CD4-positive, alpha-beta T cell (primary cell): ENCODE measurements at places on chromosomes 7 and 10.

DNA sequence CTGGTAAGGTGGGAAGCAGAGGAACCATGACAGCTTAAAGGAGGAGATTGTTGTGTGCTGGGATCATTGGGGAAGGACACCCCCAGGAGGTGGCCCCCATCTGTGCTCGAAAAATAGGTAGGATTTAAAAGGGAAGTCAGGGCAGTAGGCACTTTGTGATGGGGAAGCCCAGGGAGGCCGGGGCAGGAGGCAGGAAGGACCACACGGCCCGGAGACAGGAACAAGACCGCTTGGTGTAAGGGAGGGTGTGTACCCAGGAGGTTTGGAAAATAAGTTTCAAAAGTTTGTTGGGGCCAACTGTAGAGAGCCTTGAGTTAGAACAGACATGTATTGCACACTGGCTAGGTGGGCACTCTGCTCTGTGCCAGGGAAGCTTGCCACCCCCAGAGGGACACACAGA, 20.7 kb downstream of the ZNF467 start:
- no peak for DNase-seq

- no peak for DNase-seq
Observed at GRCh38 chr7:81604808-81605174, 165.1 kb downstream of the HGF start.

DNA sequence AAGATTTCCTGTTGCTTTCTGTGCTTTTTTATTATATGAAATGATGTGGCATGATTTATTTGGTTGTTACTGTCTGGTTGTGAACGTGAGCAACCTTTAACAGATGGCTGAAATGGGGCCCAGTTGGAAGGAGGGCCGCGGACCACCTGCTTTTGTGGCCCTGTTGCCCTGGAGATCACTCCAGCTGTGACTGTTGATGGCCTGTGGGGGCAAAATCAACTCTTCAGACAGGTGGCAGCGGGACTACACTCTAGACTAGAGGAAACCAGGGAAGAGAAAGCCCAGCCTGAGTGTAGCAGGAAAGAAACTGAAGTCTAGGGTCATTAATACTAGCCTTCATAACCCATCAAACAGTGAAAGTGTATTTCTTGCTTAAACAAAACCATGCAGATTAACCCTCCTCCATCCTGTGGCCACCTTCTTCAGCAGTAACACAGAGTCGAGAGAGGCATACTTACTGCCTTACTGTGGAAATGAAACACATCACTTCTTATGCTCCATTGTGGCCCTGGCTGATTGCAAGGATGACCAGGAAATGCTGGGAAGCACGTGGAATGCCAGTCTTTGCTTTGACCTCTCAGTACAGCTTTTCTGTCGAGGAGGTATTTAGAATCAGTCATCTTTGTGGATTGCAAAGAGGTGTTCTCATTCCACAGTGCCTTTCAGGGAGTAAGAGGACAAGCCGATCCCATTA, 80.5 kb downstream of the CCNY start:
- no peak for DNase-seq

DNA sequence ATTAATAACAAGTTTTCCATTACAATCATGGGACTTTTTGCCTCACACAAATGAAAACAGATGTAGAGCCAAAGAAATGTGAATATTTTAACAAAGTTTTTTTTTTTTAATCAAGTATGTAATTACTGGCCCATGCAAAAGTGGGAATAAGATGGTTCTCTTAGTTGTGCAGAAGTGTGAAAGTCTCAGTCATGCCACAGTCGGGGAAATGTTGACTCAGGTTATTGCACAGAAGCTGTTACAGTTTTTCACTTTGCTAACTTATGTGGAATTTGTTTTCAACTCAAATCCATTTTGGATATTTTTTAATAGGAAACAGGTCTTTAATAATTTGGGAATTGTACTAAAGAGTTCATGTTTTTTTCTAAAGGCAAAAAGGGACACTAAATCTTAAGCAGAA, 44.0 kb upstream of the CAV2 start:
- no peak for DNase-seq

GRCh38 chr10:111784436-111784835, 399.1 kb downstream of the GPAM start:
- DNase-seq = no peak
